GF-D8 (cell line): ENCODE measurements at places on chromosomes 5 and 9.
A peak's percentile ranks its signal among the peaks of the same experiment; 100 is the strongest.

DNA sequence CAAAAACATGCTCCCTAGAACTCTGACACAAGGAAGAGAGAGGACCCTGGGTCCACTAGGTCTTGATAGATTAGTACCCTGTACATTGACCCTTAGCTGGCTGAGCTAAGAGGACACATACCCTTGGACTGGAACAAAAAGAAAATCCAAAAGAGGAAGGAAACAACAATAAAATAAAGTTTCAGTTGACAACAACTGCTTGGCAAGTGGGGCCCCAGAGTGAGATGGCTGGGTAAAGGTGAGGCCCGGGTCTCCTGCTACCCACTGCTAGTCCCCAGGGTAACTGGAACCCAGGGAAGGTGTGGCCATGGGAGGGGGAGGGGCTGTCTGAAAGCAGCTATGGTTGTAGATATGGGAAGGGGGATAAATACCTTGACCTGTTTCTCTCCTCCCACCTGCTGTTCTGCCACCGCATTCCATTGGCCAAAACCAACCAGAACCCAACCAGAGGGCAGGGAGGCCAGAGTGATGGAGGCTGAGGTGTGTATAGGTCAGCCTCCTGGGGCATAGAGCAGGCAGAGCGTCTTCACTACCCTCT is 11.7 kb downstream of the TAL2 start:
- DNase-seq = no peak

DNA sequence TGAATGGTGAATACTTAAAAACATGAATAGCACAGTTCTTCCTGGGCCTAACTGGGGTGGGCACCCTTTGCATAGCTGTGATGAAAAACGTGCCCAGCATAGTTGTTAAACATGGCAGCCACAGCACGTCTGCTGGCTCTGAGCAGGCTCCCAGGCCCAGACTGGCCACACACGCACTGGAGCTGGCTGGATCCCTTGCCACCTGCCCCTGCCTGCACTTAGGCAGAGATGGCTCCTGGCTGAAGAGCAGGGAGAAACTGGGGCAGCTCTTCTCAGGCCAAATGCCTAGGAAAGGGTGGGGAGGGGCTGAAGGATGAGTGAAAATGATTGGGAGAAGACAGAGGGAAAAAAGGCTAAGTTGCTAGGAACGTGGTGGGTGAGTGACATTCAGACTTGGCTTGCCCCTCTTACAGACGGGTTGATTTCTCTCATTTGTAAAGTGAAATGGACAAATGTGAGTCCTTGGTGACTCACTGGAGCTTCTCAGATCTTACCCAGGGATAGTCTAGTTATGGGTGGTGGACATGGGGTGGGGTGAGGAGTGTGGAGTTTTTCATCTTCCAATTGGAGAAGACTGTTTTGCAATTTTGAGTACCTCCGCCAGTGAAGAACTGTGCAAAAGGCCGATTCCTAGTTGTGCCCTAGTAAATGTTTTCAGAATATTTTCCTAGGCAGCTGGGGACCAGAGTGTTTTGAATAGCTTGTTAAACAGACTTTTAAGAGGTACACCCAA is 42.4 kb downstream of the TRIO start:
- no peak for DNase-seq

DNA sequence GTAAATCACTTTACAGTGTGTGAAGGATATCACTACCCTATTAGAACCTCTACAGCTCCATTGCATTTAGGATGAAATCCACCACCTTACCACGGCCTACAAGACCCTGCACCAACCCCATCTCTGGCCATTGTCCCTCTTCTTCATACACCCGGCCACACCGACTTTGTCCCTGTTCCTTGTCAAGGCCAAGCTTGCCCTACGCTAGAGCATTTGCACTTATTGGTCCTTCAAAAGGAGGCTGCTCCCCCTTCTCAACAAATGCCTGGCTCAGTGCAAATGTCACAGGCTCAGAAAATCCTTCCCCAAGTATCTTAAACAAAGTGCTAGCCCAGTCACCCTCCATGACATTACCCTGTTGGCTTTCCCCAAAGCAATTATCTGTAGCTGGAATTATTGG is 4.1 kb upstream of the HRH2 start:
- DNase-seq = no peak

GRCh38 chr5:170554521-170555267 is 50.9 kb downstream of the KCNIP1 start:
- DNase-seq = no peak

- no peak for DNase-seq
Measured at GRCh38 chr5:81145329-81145935, 87.7 kb upstream of the CKMT2 start.

DNA sequence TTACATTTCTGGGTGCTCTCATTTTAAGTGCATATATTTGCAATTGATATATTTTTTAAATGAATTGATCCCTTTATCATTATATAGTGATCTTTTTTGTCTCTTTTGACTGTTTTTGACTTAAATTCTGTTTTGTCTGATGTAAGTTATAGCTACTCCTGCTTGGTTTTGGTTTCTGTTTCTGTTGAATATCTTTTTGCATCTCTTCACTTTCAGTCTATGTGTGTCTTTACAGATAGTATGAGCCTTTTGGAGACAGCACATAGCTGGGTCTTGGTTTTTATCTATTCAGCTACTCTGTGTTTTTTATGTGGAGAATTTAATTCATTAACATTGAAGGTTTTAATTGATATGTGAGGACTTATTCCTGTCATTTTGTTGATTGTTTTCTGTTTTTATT is 311.3 kb downstream of the SPATA31D1 start:
- DNase-seq = no peak

DNA sequence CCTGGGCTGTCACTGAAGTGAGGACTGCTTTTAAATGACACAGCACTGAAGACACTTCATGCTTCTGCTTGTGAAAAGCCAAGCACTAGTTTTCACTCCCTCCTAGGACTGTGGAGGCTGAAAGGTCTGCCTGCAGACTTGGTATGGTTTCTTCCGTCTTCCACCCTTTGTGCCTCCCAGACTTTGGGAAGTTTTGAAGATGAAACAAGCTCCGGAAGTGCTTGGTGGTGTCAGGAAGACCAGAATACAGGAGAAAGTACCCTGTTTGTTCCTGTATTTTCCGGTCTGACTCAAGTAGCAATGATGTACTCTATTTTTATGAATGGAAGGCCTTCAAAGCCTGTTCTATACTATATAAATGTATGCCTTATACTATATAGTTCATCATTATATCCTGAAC is 222.7 kb downstream of the PDZD2 start:
- no peak for DNase-seq

DNA sequence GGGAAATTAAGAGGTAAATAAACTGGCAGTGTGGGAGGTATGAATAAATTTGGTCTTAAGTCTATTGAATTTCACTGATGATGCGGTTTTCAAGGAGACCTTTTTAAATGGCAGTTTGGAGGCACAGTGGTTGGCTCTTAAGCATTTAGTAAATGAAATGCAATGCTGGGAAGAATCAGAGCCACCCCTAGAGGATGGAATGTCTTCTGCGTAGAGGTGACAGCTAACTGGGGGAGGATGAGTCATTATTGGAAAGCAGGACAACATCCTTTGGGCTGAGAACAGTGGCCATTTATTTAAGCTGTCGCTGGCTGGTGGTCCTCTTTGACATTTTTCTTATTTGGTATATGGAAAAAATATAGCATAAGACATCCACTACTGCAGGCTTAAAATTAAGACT is 163.2 kb downstream of the SH3GL2 start:
- no peak for DNase-seq

GRCh38 chr5:163339148-163339547 is 98.2 kb upstream of the CCNG1 start:
- no peak for DNase-seq

DNA sequence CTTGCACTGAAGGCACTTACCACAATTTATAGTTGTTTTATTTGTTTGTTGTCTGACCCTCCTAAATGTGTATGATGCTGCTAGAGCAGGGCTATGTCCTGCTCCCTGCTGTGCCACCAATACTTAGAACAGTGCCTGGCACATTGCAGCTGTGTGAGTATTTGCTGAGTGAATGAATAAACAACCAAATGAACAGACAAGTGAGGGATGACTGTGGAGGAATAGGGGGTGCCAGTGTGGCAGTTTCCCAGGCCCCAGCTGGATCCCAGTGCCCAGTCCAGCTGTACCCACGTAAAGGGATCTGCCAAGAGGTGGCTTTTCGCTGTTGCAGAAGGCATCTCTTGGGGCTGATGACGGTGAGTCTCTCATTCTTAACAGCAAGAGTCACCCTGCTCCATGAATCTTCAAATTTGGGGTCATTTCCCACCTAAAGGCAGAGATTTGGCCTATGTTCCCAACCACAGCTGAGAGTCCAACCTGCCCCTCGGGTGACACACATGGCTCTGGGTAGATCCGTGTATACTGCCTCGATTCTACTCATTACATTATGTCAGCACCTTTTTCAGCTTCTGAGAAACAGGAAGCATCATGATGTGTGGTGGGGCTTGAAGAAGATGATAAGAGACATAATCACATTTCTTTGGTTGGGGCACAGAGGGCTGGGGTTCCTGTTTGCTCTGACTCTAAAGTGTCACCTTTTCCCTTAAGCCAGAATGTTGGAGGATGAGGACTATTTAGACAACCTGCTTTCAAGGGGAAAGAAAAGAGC is 14.3 kb downstream of the IL5 start:
- DNase-seq = peak; percentile 25

DNA sequence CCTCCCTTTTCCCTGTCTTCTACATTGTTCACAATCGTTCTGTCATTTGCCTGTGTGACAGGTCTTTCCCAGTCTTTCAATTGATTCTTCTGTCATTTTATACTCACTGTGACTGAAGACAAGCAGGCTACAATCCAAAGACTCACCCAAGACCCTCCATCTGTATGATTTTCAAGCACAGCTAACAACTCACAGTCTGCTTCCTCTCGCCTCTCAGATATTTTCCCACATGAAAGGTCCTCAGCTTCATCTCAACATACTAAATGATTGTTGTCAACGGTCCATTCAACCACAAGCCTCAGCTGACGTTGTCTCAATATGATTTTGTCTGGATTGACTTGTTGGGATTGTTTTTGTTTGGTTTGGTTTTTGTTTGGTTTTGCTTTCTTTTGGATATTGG is 346.5 kb downstream of the NFIB start:
- DNase-seq = no peak

GRCh38 chr5:128021411-128021810 is 62.2 kb upstream of the SLC12A2 start:
- no peak for DNase-seq
